Right hindlimb (tissue), 1 donor: ENCODE measurements at places on chromosomes 7 and 10.

DNA sequence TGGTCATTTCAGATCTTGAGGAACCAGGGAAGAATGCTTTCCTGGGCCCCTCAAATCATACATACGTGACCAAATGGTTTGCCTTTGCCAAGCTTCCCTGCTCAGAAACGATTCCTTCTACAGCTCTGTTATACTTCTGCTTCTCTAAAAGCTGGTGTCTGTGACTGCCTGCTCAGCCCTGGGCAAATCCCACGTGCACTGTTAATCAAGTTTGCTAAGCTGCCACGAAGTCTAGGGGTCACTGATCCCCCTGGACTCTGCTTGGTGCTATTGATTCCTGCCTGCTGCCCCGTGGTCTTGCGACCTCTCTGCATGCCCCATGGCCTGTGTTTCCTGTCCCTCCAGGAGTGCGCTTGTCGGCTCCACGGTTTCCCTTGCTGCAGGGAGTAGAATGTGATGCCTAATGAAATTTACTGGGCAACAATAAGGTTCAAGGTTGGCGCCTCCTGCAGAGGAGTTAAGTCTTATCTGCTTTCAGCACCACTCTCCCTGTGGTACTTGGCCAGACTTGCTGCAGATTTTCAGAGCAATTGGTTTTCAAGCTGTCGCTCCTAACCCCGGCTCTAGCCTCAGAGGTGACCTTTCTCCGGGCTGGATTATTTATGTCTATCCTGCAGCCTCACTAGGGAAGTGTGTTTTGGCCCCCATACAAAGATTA lies 201.6 kb upstream of the FZD8 start:
- DNase-seq, result peak; percentile 44

DNA sequence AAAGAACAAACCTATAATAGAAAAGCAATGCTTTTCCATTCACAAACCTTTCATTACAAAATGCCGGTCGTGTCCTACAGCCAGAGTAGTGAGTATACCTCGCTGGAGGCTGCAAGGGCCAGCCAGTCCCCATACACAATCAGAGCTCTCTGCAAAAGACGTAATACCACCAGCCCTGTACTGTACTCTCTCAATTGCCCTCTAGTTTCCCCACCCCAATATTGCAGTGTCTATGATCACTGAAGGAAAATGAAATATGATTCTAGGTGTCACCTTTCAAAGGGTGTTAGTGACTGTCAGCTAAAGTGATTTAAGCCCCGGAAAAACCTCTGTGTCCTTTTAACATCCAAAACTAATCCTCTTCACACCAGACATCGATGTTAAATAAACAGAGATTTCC lies 24.8 kb downstream of the PLXNA4 start:
- no peak for DNase-seq

GRCh38 chr7:119969763-119970162 lies 303.2 kb upstream of the KCND2 start:
- DNase-seq, result no peak

DNA sequence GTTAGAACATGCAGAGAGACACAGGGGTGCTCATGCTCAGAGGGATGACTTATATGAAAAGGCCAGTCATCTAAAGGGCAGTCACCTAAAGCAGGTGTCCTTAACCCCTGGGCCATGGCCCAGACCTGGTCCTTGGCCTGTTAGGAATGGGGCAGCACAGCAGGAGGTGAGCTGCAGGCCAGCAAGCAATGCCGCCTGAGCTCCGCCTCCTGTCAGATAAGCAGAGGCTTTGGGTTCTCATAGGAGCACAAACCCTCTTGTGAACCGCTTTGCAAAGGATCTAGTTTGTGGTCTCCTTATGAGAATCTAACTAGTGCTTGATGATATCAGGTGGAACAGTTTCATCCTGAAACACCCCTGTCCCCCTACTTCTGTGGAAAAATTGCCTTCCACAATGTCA lies 14.5 kb downstream of the ANKRD7 start:
- DNase-seq, result no peak

DNA sequence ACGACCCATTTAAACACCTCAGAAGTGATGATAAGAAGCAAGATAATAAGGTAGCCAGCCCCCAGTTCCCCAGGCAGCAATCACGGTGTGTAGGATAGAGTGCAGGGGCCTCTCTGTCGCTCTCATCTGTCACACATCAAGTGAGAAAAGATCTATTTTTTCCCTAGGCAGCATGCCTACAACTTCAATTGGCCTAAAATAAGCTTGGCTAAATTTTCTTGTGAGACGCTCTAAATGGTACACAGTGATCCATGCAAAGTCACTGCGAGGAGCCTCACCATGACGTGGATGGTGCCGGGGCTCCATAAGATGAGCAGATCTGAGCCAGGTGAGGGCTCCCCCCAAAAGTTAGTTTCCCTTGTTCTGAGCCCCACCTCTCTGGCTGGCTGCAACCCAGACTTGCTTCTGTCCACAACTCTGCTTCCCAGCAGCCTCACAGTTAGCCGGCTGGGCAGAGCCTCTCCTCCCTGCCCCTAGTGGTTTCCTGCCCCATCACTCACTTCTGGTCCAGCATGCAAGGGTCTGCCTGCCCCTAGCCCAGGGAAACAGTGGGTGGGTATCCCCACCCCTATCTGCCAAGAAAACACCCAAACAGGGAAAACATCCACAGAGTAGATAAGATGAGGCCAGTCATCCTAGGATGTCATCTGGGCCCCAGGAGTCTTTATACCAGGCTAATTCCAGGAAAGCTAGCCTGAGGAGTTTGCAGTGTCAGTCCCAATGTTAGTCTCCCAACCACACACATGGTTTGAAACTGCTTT lies 342.1 kb downstream of the GRID1 start:
- DNase-seq, result no peak

DNA sequence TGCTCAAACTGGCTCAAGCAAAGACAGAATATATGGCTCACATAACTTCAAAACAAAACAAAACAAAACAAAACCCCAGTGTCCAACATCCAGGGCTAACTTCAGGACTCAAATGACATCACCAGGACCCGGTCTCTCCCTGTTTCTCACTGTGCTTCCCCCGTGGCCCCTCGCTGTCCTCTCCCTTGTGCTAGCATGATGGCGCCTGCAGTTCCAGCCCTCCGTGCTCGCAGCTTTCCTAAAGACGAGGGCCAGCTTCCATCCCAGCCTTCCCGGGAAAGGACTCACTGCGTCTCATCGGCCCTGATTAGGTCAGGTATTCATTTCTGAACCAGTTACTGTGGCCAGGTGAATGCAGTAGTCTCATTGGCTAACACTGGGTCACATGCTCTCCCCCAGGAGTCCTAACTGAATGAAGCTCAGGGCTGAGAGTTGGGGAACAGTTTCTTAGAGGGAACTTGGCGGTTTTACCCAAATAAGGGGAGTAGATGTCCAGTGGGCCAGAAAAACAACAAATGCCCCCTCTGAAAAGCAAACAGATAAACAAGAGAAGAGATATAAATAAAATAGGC lies 33.0 kb upstream of the CTBP2 start:
- no peak for DNase-seq

DNA sequence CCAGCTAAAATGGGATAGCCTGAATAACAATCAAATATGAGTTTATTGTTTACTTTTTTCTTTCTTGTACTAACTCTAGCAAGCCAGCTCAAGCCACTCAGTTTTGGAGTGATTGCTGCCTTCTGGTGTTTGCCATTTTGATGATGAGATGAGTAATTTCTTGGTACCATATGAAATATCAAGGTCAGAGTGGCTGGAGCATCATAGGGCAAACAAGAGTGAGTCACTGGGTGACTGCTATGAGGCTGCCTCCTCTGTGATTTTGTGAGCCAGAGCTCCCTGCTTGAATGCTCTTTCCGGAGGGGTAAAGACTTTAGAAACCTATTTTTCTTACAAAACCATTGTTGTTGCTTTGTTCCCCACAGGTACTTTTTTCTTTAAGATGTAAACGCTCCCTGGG lies 295.6 kb downstream of the PRKG1 start:
- no peak for DNase-seq

DNA sequence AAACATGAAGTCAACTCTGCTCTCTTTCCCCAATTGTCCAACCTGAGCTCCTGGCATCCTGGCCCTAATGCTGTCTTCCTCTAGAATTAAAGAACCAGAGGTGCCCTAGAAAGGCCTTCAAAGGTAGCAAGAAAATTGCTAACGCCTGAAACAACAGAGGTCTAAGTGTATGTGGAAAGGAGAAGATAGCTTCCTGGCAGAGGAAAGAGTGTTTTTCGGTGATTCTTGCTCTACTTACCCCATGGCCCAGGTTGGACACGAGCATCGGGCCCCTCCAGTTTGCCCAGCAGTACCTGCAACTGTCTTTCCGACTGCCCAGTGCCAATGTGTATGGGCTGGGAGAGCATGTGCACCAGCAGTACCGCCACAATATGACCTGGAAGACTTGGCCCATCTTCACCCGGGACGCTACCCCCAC lies 22.2 kb downstream of the MGAM2 start:
- DNase-seq, result no peak

DNA sequence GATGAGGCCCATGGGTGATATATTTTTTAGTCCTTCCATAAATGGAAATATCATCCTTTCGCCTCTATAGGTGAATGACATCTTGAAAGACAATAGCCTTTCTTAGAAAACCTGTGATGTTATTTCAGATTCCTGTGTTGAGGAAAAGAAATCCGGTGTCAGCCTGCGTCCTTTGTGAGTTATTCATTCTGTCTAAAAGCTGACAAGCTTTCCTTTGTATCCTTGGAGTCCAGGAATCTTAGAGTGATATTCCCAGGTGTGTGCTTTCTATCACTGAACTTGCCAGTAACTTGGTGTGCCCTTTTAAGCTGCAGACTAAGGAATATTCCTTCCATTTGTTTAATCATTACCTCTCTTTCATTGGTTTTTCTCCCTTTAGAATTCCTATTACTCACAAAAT lies 41.0 kb downstream of the EVX1 start:
- no peak for DNase-seq

DNA sequence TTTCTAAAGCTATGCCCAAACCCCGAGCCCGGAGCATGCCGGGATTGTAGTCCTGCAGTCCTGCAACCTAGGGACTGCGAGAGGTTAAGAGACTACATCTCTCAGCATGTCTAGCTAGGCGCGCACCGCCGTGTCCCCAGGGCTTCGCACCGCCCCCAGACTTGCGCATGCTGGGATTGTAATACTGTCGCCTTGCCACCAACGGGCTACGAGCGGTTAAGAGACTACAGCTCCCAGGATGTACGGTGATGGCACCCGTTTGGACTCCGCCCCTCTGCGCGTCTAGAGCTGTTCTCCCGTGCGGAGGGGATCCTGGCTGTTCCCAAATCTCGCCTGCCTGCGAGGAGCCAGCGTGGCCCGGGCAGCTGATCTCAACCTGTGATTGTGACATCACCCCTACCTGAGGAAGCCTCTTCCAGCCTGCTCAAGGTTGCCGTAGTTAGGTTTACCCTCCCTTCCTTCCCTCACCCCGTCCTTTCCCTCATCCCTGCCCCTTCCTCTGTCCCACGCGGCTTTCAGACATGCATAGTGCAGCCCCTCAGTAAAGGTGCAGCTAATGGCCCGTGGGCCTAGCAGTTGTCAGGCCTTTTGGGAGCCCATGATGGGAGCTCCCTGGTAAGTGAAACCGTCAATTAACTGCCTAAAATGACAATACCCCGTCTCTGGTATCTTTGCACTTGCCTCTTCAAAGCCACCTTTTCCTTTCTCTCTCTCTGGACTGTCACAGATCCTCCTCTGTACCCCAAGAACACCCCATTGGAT lies 6.3 kb upstream of the ZNF736 start:
- peak; percentile 93 for DNase-seq

DNA sequence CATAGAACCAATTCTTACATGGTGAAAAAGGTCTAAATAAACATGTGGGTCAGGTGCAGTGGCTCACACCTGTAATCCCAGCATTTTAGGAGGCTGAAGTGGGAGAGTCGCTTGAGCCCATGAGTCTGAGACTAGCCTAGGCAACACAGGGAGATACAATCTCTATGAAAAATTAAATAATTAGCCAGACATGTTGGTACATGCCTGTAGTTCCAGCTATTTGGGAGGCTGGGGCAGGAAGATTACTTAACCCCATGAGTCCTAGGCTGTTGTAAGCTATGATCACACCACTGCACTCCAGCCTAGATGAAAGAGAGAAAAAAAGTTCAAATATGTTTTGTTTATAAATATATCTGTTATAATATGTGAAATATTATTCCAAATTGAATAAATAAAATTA lies 643.6 kb downstream of the IPMK start:
- no peak for DNase-seq

GRCh38 chr7:55207436-55208125 lies 157.6 kb upstream of the LANCL2 start:
- DNase-seq, result no peak
